ENCODE measurements at places on chromosomes 5 and 9.

DNA sequence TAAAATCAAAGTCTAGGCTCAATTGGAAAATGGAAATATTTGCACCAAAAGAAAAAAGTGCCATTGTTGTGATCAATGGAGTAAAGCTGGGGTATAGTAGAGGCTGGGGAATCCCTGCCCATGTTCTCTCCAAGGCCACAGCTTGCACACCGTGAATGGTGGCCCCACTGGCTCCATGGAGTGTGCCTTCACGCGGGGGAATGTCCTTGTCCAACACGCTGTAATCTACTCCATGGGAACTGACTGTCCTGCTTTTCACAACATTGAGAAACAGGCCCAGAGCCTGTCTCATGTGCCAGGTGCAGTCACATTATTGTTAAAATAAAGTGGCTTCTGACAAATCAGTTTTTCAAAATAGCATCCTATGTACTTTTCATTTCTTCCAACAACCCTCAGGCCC, 33.1 kb upstream of the ITGA2 start:
- DNase-seq = no peak

- no peak for DNase-seq
Observed at GRCh38 chr5:107578051-107578635, 92.6 kb downstream of the EFNA5 start.

DNA sequence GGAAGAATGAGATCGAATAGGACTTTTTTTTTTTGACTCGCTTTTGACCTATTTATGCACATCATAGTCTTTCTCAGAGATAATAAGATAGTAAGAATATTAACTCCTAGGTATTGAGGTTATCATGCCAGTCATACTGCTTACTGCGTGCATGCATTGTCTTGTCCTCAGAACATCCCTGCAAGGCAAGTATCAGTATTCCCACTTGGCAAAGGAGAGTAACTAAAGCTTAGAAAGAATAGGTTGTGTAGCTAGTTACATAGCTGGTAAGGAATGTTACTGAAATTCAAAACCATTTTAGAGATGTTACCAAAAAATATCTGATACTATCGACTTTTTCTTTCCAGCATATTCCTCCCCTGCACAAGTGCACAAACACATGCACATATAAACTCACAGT, 296.1 kb upstream of the CLINT1 start:
- no peak for DNase-seq

DNA sequence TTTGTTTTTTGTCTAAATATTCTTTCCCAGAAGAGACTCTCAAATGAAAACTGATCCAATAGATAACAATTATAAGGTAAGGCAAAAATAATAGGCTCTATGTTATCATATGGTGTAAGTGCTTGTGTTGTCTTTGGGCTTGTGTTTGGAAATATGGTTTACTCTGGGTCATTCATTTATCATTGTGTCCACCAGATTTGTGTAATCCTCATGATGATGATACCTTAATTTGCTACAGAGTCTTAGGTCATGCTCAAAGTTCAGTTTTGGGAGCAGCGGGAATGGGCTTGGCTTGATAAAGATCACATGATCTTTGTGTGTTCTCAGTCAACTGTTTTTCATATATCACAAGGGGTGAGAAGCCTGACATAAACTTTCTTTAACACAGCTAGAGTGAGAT, 34.2 kb downstream of the PLPPR1 start:
- DNase-seq = no peak

DNA sequence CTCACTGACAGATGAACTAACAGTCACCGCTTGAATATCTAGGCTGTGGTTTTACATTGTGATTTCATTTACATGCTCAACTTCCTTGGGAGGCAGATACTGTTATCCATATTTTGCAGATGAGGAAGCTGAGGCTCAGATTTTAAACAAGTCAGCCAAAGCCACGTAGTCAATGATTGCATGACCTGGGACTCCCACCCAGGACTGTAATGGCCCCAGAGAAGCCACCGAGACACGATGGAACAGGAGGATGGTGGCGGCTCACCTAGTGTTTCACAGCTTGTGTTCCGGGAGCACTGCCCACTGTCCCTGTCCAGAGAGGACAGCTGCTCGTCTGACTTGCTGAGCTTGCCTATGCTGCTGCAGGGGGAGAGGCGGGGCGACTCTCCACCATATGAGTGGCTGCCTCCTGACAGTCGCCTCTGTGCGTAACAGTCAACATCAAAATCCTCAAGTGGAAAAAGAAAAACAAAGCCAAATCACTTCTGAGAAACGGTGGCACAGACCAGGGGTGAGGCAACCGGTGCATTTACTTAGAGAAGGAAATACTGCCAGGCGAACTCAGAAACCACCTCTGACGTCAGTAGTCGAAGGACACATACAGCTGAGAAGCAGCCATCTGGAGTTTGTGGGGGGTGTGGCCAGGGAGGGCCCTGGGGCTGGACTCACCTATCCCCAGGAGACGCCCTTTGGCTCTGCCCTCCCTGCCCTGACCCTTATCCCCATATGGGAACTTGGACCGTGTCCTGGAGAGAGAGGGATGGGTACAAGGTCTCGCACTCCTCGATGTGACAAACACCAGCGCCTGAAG, 82.5 kb downstream of the PRRT1B start:
- no peak for DNase-seq

- DNase-seq = no peak
Observed at GRCh38 chr5:104084896-104085295, 522.3 kb upstream of the NUDT12 start.

- no peak for DNase-seq
Observed at GRCh38 chr9:36987891-36988290, 46.2 kb downstream of the PAX5 start.

DNA sequence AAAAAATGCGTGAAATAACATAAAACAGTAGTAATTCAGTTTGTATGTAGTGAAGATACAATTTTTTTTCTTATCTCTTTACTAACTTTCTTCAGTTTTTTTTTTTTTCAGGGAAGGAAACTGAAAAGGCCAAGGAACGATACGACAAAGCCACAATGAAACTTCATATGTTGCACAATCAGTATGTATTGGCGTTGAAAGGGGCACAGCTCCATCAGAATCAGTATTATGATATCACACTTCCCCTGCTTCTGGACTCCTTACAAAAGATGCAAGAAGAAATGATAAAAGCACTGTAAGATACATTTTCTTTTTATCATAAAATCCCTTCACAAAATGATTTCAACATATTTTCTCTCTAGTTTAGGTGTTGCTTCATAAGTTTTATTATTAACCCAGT, 120.0 kb downstream of the FER start:
- DNase-seq = no peak

GRCh38 chr5:9544502-9545135, 1.3 kb downstream of the SEMA5A start:
- peak; percentile 34 for DNase-seq

DNA sequence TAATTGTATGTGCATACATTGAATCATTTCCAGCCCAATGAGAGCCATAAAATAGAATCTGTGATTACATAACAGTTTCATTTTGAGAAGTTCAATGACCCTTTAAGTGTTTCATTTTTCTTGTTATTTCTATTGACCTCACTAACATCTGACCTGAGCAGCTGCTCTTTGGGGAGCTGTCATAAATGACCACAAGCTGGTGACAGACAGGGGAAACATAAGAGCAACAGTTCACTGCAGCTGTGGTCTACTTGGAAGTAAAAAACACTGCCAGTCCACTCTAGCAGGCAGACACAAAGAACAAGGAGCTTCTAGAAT, 265.4 kb downstream of the DTWD2 start:
- no peak for DNase-seq

DNA sequence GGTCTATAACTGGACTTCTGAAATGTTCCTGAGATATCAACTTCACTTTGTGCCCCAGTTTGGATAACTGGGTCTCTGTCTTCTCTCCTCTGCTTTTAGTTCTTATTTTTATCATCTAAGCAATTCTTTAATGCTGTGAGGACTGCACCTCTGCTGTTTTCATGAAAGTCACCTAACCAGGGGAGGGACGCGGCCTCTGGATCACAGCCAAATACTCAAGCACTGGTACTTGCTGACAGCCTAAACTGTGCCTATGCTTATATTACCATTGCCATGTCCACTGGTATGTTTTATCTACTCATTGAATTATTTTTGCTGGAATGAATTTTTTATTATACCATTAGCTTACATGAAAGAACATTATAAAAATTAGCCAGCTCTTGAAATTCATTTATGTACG, 674.0 kb downstream of the DMRTA1 start:
- DNase-seq = no peak

DNA sequence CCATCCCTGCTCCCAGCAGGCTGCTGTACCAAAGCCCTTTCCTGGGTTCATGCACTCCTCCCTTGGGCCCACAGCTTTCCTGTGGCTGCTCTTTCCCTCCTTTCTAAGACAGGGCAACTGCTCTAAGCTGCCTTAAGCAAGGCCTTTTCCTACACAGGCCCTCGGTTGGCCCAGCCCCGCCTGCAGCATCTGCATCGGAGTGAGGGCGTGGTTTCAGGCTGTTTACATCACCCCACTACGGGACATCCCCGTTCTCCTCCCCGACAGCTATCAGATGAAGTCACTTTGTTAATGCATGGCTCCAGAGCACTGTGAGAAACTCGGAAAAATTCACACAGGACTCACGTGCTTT, 3.4 kb downstream of the DPH7 start:
- no peak for DNase-seq

DNA sequence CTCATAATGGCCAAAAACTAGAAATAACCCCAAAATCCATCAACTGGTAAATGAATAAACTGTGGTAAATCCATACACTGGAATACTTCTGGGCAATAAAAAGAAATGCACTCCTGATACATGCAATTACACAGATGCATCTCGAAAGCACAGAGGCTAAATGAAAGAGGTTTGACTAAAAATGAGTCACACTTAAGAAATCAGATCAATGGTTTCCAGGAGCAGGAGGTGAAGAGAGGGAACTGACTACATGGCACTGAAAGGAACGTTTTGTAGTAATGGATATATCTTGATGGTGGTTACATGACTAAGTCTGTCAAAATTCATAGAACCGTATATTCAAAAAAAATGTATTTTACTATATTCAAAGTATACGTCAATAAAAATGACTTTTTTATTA, 42.4 kb downstream of the STRBP start:
- DNase-seq = no peak

GRCh38 chr5:111734013-111734412, 23.0 kb downstream of the NREP start:
- no peak for DNase-seq

DNA sequence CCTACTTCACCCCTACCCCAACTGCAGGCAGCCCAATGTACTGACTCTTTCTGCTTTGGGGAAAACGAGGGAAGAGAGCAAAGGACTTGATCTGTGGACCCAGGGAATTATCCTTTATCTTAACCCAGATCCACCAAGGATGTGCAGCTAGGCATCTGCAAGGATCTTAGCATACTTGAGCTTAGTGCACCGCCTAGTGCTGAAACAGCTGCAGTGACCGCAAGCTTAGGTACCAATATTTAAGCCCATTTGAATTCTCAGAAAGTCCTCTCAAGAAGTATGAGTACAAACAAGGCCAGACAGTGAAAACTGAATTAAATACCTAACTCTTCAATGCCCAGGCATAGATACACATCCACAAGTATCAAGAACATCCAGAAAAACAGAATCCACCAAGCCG, 576.7 kb upstream of the ADAMTS16 start:
- DNase-seq = no peak

- DNase-seq = no peak
Observed at GRCh38 chr9:108751369-108751768, 104.4 kb downstream of the ACTL7B start.

DNA sequence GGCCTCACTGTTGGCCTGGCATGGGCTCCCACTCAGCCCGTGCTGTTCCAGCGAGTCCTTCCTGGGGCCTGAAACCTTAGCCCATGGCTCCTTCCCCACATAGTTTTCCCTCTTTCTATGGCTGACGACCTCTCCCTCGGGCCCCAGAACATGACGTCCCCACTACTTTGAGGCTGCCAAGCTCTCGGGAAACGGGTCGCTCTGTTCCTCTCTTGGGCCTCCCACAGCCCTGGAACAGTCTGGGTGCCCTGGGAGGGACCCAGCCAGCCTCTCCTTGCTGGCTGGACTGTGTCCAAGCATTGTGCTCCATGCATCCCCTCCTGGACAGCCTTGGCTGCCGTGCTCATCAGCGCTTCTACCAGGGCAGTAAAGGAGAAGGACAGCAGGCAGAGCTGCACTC, 118.3 kb downstream of the SYK start:
- DNase-seq = no peak

DNA sequence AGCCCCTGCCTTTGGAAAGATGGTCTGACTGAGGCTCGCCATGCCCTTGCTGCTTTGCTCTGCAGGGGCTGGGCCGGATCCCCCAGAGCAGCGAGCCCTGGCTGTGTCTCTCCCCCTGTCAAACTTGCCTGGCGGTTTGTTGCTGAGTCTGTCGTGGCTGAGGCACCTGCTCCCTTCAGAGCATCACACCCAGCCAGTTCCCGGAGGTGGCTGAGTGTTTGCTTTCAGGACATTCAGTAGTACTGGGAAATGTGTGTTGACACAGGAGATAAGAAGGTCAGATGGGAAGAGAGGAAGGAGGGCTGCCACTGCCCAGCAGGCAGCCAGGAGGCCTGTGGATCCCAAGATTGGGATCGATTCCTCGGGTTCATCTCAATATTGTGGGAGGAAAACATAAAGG, 62.9 kb downstream of the GADD45G start:
- DNase-seq = no peak

DNA sequence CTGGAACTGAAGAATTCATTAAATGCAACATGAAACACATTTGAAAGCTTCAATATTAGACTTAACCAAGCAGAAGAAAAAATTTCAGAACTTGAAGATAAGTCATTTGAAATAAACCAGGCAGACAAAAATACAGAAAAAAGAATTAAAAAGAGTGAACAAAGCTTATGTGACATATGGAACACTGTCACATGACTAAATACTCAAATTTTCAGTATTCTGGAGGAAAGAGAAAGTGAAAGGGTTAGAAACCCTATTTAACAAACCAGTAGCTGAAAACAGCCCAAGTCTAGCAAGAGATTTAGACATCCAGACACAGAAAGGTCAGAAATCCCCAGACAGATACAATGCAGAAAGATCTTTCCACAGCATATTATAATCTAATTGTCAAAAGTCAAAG, 37.1 kb upstream of the SH3TC2 start:
- DNase-seq = no peak

DNA sequence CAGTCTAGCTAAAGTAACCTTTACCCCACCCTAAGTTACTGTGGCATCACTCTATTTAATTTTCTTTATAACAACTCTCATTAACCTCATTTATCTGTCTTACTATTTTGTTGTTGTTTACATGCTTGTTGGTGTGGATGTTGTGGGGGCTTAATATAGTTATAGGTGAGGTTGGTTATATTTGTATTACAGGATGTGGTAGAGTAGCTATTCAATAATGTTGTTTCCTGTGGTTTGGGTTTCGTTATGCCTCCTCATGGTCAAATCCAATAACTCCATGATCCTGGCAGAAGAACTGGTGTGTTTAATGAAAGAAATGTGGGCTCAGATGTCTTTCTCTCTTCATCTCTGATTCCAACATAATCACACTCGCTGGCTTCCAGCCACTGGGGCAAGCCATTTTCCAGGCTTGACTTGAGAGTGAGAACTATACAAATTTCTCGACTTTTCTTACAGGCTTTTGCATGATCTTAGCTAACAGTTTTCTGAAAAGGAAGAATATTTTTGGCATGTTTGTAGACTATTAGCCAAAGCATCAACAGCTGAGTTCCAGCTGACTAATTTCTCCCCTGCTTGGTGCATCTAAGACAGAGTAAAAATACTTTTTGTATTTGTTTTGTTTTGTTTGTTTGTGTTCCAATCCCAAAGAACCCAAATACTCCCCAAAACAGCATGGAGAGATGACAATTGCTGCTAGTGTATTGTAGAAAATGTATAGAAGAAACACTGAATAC, 303.7 kb upstream of the PAPPA start:
- no peak for DNase-seq

- DNase-seq = no peak
Observed at GRCh38 chr5:153511622-153512021, 21.2 kb downstream of the GRIA1 start.

- DNase-seq = no peak
Observed at GRCh38 chr5:142736247-142736632, 33.9 kb upstream of the ARHGAP26 start.
